Endodermal cell (in vitro differentiated cells): ENCODE measurements at places on chromosomes 13 and 19.
A peak's percentile ranks its signal among the peaks of the same experiment; 100 is the strongest.

DNA sequence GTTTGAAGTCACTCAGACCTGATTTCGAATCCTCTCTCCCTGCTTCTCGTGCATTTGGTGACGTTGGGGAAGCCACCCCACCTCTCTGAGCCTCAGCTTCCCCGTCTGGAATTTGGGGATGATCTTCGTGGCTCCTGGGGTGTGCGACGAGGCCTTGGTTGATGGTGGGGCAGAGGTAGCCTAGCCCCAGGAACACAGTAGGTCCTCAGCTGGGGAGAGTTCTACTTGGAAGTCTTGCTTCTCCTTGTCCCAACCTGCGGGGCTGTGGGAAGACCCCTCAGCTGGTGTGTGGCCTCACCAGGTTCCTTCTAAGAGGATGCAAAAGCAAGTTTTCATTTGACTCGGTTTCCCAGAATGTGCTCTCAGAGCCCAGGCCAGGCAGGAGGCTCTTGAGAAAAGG, 13.1 kb downstream of the HPN start:
- DNase-seq, result no peak

DNA sequence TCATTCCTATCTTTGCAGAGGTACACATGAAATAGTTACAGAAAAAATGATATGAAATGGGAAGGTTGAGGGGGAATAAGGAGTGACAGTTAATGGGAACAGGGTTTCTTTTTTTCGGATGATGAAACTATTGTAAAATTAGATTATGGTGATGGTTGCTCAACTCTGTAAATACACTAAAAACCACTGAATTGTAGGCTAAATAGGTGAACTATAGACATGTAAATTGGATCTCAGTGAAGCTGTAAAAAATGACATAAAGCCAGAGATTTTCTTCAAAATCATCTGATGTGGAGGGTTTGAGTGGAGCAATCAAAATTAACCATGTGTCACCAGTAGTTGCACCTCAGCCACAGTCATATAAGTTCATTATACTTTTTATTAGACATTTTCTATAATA, 6.6 kb upstream of the FLT3 start:
- no peak for DNase-seq

DNA sequence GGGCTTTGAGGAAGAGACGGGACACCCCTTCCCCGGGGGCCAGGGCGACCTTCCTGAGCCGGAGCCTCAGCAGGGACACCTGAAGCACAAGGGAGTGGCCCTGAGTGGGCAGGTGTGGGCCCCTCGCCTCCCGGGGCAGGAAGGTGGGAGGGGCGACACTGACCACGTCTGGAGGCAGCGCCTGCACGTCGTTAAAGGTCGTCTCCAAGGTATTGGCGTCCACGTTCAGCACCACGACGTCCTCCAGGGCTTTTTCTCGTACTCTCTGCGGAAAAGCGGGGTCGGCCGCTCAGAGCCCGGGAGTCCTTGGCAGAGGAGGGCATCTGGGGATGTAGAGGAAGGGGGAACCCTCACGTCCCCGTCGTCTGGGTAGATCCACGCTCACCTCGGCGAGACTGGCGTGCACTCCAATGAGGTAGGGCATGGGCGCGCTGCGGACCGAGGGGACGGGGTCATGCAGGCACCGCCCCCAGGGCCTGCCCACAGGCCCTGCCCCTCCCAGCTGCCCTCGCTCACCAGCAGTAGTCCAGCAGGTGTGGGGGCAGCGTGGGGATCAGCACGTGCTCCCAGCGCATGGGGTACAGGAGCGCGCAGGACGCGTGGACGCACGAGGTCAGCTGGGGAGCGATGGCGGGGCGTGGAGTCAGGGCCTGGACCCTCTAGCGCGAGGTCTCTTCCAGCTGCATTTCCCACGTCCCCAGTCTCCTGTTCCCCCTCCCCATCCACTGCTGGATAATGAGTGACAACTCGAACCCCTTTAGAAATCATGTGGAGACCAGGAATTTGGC, 6.1 kb downstream of the DENND1C start:
- peak; percentile 87 for DNase-seq

GRCh38 chr19:35130761-35131720, 3.8 kb downstream of the LGI4 start:
- DNase-seq, result no peak

GRCh38 chr13:109780845-109781383, 5.5 kb downstream of the IRS2 start:
- DNase-seq, result no peak

GRCh38 chr13:78182813-78183212, 264.2 kb upstream of the EDNRB start:
- no peak for DNase-seq

GRCh38 chr13:107078229-107078765, 510.4 kb upstream of the ARGLU1 start:
- no peak for DNase-seq

- no peak for DNase-seq
These were observed 10.9 kb downstream of the RFX1 start for GRCh38 chr19:13995017-13995728.

GRCh38 chr13:33349288-33349985, 63.9 kb upstream of the STARD13 start:
- DNase-seq, result peak; percentile 68

DNA sequence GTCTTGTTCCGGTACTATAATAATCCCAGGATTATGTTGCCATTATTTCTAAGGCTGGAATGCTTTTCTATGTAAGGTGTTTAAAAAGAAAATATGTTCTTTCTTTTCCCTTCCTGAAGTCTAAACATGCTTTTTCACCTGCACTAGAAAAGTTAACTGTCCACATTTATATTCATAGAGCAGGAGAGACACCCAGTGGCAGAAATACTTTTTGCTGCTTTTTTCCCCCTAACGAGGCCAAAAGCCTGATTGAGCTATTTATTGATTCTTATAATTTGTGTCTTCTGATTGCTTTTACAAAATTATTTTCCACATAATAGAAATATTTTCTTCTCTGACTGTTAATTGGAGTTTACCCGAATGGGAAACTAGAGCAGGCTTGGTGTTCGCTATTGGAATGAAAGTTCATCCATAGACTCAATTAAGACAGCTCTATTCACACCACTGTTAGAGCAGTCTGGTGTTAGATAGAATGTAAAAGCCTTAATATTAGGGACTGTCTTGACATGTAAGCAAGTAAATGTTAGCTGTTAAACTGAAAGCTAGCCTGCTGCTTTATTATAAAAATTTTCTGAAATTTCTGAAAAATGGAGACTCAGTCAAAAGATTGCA, 15.8 kb downstream of the GPR180 start:
- peak; percentile 49 for DNase-seq

- no peak for DNase-seq
These were observed 39.1 kb downstream of the GPR180 start for GRCh38 chr13:94640721-94641120.

- no peak for DNase-seq
These were observed 442.8 kb downstream of the FGF14 start for GRCh38 chr13:101959016-101959415.

DNA sequence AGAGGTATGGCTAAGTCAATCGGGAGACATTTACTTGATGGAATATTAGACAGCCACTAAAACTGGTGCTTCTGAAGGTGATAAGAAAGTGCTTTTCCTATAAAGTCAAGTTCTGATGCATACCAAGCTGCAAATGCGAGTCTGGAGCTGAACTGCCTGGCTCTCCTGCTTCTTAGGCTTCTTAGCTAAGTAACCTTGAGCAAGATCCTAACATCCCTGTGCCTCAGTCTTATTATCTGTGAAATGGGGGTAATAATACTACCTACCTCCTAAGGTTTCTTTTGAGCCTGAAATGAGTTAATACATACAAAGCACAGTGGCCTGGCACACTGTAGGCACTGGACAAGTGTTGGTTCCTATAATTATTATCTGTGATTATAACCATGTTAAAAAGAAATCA, 64.5 kb downstream of the ZIC5 start:
- no peak for DNase-seq

- DNase-seq, result no peak
These were observed 22.6 kb downstream of the RXFP2 start for GRCh38 chr13:31761951-31762350.

- no peak for DNase-seq
These were observed 857.1 kb downstream of the GPC5 start for GRCh38 chr13:92255526-92255925.

DNA sequence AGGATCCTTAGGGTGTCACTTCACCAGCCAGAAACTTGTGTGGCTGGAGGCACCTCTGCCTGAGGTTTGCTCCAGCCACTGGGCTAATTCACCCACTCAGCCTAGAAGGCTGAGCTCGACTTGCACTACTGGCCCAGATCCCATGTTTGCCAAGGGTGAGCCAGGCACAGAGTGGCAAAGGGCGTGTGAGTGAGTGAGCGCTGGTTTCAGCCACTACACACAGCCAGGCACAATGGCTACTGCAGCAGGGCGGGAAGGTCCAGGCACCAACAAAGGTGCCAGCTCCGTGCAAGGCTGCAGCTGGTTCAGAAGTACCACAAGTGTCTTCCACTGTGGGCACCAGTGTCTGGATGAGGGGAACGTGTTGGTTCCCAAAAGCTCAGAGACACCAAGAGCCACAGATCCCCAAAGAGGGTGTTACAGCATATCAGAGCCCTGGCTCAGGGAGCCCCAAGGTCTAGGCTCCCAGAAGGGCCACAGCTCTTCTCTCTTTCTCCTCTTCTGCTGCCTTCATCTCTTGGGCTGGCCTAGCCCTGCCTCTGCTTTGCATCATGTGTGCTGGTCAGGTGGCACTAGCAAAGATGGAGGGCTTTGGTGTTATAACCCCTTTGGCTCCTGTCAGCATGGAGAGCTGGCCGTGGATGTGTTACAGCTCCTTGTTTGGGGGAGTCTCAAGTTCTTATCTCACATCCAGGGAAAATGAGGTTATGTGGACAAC, 736.3 kb upstream of the KLHL1 start:
- no peak for DNase-seq

- DNase-seq, result no peak
These were observed 454 bp downstream of the TIMM44 start for GRCh38 chr19:7942981-7943443.

GRCh38 chr19:3807131-3807480, 20.9 kb upstream of the MATK start:
- peak; percentile 42 for DNase-seq

DNA sequence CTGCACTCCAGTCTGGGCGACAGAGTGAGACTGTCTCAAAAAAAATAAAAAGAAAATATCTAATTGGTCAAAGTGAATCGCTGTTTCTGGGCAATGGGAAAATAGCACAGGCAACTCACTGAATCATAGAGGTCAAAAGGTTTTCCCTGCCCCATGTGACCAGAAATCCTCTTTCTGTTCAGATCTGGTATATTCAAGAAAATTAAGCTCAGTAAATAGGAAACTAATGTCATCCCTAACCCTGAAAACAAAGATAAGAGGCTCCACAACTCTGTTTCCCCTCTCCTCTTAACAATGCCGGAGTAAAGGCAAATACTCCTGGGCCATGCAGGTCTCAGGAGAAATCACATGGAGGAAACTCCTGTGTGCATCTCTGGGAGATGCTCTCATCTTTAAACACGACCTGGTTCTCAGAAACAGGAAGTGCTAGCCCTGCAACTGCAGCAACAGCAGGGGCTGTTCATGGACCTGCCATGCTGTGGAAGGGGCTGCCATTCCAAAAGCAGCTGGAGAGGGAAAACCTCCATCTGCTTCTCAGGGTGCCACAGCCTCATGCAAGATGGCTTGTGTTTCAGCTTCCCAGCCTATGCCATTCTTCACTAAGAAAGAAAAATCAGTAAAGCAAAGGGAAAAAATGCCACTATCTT, 47.5 kb upstream of the SLC7A9 start:
- DNase-seq, result no peak

DNA sequence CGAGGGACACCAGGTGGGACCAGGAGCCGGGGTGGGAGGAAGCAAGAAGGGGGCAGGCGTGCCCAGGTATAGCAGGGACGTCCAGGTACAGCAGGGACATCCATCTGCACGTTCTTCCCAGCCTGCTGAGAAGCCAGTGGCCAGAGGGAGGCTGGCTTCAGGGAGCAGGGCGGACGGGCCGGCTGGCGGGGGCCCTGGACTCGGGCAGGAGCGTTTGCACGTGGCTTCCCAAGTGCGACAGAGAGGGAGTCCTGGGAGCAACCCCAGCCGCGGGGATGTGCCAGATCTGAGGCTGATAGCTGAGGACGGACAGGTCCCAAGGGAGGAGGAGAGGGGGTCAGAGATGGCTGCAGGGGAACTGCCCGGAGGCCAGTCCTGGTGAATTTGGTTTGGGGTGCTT, 36.7 kb downstream of the MYO9B start:
- DNase-seq, result no peak

DNA sequence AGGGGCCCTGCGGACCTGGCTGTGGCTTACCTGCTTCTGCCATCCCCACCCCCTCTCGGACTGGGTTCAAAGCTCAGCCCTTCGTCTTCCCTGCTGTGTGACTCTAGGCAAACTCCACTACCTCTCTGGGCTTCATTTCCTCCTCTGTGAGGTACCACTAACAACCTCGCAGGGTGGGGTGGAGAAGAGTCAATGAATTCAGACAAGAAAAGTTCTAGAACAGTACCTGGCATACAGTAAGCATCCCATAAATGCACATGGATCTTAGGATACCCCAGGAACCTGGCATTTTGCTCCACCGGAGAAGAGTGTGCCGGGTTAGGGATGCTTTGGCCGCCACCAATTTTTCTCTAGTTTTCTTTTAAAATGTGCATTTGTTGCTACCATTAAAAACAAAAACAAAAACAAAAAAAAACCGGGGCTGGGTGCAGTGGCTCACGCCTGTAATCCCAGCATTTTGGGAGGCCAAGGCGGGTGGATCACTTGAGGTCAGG, 3.4 kb downstream of the TLE5 start:
- DNase-seq, result peak; percentile 24
